Muscle of leg (tissue), 16 donors: ENCODE measurements at places on chromosomes 1 and 21.

GRCh38 chr1:25714372-25714931 lies 85.5 kb upstream of the SELENON start:
- no peak for DNase-seq

DNA sequence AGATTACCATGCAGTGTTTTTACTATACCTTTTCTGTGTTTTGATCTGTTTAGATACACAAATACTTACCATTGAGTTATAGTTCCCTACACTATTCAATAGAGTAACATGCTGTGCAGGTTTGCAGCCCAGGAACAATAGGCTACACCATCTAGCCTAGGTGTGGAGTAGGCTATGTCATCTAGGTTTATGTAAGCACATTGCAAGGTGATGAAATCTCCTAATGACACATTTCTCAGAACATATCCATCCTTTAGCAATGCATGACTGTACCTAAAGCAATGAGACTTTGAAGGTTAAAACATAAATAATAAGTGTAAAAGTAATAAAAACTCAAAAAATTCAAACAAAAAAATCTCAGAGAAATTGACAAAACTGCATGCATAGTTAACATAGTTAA lies 358.6 kb downstream of the USH2A start:
- no peak for DNase-seq

GRCh38 chr1:56934430-56935060 lies 31.3 kb downstream of the C8B start:
- no peak for DNase-seq

- DNase-seq: peak; percentile 99
These were observed 14.0 kb upstream of the WASF2 start for GRCh38 chr1:27503844-27504587.

- no peak for DNase-seq
These were observed 14.1 kb downstream of the CDA start for GRCh38 chr1:20602851-20603450.

- DNase-seq: no peak
These were observed 89.9 kb upstream of the SLC2A1 start for GRCh38 chr1:43048601-43049011.

- no peak for DNase-seq
These were observed 119.4 kb upstream of the SLC45A1 start for GRCh38 chr1:8198522-8198921.

GRCh38 chr1:58403894-58404293 lies 142.6 kb downstream of the OMA1 start:
- peak; percentile 5 for DNase-seq

DNA sequence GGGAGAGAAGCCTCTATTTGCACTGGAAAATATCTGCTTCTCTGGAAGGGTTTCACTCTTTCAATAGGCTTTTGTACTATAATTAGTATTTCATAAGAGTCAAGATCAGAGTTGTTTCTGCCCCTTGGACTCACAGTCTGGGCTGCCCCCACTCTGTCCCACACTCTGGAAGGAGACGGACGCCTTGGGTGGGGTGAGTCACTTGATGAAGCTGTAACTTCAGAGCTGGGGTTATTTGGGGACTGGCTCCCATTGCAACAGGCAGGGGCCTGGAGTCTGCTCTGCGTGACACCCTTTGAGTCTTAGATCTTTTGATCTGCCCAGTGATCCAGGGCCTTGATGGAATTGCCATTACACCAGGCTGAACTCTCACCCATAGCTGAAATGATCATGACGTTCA lies 4.0 kb upstream of the KCNA10 start:
- no peak for DNase-seq

- DNase-seq: peak; percentile 3
These were observed 384.3 kb downstream of the SEC16B start for GRCh38 chr1:177585302-177586220.

DNA sequence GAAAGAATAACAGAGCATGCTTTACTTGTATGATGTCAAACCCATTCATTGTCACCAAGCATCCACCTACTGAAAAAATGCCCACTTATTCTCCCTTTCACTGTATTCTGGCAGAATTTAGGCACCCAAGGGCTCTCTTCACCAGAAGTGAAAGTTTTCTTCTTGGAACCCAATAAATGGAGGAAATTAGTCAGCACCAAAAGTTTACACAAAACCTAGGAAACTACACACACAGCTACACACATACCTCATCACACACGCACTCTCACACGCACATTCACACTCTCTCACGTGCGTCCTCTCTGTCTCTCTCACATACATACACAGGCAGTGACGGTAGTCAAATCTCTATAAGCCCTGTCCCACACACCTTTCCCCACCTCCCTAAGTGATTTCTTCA lies 37.6 kb downstream of the MCOLN2 start:
- no peak for DNase-seq

- peak; percentile 83 for DNase-seq
These were observed 32.5 kb upstream of the SSX2IP start for GRCh38 chr1:84722794-84723193.

DNA sequence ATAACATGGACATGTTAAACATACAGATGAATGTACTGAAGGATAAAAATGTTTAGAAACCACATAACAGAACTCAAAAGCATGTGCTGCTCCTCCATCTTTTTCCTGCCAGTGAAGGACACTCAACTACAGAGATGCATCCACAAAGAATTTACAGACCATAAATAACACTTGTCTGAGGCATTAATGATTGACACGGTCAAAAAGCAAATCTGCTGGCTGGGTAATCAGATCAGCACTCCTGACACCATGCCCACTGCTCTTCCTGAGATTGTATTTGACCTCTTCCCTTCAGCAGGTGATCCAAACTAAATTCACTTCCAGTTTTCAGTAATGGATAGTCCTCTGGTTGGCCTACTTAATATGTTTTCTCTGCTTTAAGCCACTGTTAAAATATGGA lies 6.6 kb downstream of the CREG1 start:
- DNase-seq: no peak

GRCh38 chr1:43937179-43937865 lies 3.7 kb downstream of the ARTN start:
- DNase-seq: no peak

DNA sequence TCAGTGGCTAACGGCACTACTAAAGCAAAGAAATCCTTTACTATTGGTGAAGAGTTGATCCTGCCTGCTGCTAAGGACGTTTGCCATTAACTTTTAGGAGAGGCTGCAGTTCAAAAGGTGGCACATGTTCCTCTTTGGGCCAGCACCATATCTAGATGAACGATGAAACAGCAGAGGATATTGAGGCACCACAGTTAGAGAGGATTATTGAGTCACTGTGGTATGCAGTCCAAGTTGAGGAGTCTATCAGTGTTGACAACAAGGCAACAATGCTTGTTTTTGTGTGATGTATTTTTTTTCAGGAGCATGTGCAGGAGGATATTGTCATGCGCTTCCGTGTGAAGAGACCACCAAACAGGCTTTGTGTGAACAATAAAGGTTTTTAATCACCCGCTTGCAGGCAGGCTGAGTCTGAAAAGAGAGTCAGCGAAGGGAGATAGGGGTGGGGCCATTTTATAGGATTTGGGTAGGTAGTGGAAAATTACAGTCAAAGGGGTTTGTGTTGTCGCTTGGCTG lies 80.9 kb downstream of the UCHL5 start:
- no peak for DNase-seq

DNA sequence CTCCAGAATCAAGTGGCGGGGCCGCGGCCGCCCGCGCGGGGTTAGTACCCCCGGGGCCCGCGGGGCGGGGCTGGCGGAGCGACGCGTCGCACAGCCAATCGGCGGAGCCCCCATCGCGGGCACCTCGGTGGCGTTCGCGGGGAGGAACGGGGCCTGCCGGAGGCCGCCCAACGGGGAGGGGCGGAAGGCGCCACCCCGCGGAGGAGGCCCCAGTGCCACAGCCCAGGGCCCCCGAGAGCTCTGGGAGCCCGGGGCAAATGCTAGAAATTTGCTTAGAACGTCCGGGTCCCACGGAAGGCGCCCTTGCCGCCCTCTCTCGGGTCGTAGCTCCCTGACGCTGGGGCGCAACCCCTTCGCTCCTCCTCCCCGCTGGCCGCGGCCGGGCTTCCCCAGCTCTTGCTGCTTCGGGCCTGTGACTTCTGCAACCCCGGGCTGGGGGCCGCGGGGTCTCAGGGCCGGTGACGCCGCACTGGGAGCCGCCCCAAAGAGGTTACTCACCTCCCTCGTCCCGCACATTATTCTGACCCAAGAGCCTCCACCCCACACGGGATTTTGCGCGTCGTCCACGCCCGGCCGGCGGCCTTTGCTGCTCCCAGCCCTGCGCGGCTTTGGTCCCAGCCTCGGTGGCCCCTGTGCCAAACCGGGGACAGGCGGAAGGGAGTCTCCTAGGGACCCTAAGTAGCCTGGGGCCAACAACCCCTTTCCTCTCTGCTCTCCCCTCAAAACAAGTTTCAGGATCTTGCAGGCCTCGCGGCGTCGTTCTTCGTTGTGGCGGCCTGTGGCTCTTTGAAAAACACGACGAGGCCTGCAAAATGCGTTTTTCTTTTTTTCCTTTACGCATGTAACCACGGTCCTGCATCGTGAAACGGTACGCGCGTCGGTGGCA lies at the start of gene RUNX3:
Gene RUNX3, minus strand, starts transcription at position 17 of the 886 bp plus-strand sequence. CDS start 408 bp downstream, outside the sequence.
- DNase-seq: peak; percentile 59

DNA sequence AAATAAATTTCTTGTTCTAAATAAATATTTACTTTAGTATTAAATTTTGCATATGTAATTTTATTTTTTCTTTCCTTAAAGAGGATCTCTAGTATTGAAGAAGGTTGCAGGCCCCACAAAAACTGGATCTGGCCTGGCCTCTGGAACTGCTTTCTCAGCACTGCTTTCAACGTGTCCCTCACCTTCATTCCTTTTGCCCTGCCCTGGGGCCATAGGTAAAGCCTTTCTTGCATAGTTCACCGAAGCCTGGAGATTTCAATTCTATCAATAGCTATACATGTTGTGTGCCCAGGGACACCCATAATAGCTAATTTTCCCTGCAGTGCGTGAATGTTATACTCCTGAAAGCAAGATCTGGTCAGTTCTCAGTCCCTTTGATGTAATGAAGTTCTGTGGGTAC lies 12.0 kb upstream of the GPR137B start:
- DNase-seq: no peak
